Activated T-cell treated with anti-CD3 and anti-CD28 coated beads, Interleukin-2, amount 50 U/mL, for 4 hours (primary cell): ENCODE measurements at places on chromosomes 7 and 10. TPM values are rescaled to one million over a fixed set of nuclear protein-coding genes. Genes with fewer than 3 reads are reported as not detected.

DNA sequence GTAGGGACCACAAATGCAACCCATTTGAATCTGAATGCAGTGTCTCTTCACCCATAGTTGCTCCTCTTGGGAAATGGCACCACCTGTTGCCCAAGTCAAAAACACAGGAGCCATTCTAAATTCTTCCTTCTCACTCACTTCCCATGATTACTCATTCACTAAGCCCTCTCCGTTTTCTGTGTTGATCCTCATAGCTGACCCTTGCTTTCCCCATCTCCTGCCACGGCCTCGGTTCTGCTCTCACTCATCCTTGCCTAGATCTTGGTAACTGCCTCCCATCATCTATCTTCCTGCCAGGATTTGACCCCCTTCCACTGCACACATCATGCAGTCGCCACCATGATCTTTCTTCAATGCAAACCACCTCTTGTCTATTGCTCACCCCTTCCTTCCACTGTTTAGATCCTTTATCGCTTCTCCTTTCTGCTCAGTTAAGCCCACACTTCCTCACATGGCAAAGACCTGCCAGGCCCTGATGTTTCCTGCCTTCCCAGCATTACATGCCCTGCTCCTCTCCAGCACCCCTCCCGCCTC lies 19.0 kb upstream of the CPN1 start:
- no peak for DNase-seq

ERVW-1 gene
- total RNA-seq: not detected

- DNase-seq: no peak
These were observed 789.0 kb downstream of the PHTF2 start for GRCh38 chr7:78587443-78588044.

DNA sequence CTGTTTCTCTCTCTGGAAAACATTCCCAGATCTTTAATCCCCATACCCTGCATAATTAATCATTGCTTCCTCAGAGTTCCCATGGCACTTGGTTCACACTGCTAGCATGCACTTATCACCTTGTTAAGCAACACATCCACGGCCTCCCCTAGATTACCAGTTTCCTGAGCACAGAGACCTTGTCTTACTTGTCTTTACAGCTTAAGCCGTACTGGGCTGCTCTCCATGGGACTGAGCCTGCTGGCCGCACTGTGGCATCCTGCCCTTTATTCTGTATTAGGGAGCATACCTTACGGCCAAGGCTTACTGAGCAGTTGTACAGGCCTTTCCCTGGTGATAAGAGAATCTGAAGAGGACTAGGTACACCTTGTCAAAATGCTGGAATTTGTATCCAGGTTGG lies 190.2 kb downstream of the REEP3 start:
- no peak for DNase-seq

DNA sequence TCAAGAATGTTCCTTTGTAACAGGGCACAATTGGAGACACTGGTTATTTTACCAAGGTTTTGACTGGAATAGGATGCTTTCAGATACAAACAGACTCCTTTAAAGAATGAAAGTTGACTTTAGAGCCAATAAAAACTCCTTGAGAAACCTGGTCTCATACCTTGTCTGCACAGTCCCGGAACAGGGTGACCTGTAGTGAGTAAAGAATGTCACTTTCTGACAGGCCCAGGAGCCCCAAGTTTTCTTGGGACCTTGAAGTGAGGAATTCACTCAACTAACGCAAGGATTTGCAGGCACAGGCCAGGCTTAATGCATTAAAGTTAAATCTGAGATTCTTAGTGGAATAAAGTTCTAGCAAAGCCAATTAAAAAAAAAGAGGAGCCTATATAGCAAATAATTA lies 11.5 kb upstream of the GARS1 start:
- no peak for DNase-seq

GOLGA7B gene
- total RNA-seq: 0.30 TPM

GRCh38 chr7:47320296-47320695 lies 261.6 kb downstream of the TNS3 start:
- no peak for DNase-seq

GRCh38 chr10:58026036-58026435 lies 241.7 kb downstream of the IPMK start:
- no peak for DNase-seq

- no peak for DNase-seq
These were observed 16.8 kb downstream of the OCM2 start for GRCh38 chr7:97973206-97973658.

DNA sequence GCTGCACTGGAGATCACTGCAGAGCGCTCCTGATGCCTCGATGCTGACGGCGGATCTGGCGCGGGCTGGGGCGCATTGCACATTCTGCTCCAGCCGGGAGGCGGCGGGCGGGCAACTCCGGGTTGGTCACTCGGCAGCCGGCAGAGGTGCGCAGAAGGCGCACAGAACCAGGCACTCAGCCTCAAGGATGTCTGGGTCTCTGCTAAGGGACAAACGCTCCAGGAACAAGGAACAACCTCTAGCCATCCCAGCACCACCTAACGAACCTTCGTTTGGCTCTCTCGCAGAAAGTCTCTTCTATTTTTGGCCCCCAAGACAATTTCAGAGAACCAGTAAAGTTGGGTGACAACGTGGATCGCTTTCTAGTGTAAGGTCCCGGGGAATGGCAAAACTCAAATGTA lies 254.6 kb downstream of the OTUD1 start:
- DNase-seq: no peak

ETV1 gene
- total RNA-seq: 0.16 TPM

GRCh38 chr10:123807444-123808035 lies 84.1 kb downstream of the CPXM2 start:
- no peak for DNase-seq

- DNase-seq: no peak
These were observed 97.1 kb upstream of the ARID5B start for GRCh38 chr10:61804414-61804813.

GDF2 gene
- not detected for total RNA-seq

- DNase-seq: no peak
These were observed 49.7 kb upstream of the ADCY1 start for GRCh38 chr7:45524445-45524844.

GRCh38 chr7:118606602-118607001 lies 382.1 kb downstream of the ANKRD7 start:
- DNase-seq: no peak

GRCh38 chr10:18498998-18499397 lies 152.4 kb downstream of the NSUN6 start:
- no peak for DNase-seq

SLC35G1 gene
- 4.4 TPM for total RNA-seq

DNA sequence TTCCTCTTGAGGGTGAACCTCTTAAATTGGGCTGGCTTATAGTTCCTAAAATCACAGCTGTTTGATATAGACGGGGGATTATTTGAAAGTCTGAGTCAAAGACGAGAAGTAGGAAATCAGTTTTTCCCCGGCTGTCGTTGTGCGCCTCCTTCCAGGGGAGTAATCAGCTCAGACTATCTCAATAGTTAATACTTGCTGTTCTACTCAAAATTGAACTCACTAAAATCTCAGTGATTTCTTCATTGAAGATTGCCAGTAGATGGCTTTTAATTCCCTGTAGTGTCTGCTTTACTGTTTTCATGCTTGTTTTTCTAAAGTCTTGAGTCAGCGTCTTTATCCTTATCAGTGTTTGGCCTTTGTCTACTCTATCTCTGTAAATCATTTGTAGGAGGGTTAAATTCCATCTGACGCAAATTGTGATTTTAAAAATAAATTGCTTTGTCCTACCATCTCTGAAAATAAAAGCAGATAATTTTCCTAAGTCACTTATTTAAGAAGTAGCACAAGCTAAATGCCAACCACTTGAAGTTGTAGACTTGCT lies 47.3 kb downstream of the CNNM2 start:
- DNase-seq: no peak

- DNase-seq: no peak
These were observed 59.6 kb upstream of the CDK13 start for GRCh38 chr7:39890411-39890810.

- peak; percentile 21 for DNase-seq
These were observed 109.6 kb downstream of the WNT2 start for GRCh38 chr7:117212969-117213877.

DNA sequence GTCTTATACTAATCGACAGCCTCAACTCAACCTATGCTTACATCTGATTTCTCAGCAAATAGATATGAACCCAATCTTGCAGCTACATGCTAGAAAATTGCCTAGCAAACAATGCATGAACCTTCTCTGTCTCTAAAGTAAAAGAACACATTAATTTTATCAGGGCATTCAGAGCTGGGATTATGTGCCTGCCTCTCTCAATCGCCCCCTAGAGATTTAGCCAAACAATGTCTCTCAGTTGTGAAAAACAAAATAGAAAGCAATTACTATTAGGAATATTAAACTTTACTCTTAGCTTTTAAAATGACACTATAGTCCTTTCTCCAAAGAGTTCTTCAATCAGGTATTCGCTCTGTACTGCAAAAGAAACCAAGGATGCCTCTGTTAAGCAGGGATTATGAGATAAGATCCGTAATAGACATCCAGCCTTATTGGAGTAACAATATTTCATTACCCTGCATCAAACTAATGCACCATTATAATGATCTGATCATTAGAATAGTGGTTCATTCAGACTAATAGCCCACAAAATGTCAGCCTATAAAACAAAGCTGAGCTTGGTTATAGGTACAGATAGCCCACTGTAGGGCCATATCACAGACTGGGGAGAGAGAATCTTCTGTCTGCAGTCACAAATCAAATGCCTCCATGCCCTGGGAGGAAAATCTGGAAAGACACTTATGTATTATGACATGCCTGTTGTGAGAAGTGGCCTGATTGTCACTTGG lies 736.9 kb downstream of the PARD3 start:
- no peak for DNase-seq

CRHR2 gene
- total RNA-seq: not detected

DNA sequence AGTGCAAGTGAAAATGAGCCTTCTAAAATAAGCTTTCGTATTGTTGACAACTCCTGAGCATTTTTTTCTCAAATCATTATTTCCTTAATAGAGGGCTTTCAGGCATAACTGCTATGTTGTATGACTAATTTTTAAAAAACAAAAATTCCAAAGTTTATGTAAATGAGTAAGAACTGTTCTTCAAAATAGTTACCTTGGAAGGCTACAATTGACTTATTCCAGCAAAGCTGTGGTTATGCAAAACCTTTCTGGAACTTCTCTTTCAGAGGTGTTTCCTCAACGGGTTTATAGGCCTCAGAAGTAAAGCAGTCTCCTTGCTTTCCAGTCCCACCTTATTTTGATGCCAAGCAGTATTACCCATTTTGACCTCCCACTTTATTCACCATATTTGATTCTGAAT lies 2.5 kb downstream of the SLC25A28 start:
- DNase-seq: no peak

DNA sequence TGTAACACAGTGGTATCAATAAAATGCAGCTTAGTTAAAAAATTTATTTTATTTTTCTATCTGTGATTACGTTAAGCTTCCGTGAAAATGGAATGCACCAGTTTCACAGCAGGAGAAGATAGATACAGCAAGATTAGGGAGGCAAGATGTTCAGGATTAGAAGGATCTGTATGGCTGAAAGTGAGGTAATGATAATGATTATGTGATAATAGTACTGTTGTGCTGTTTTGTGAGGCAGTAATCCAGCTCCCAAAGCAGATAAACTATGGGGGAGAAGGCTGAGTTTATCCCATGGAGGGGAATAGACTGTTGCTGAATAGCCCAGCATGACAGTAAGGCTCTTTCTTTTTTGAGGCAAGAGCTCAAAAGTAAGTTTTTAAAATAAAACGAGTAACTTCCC lies 216.1 kb upstream of the PRPS1L1 start:
- DNase-seq: no peak

GRCh38 chr10:17548770-17549169 lies 68.4 kb downstream of the HACD1 start:
- no peak for DNase-seq

DNA sequence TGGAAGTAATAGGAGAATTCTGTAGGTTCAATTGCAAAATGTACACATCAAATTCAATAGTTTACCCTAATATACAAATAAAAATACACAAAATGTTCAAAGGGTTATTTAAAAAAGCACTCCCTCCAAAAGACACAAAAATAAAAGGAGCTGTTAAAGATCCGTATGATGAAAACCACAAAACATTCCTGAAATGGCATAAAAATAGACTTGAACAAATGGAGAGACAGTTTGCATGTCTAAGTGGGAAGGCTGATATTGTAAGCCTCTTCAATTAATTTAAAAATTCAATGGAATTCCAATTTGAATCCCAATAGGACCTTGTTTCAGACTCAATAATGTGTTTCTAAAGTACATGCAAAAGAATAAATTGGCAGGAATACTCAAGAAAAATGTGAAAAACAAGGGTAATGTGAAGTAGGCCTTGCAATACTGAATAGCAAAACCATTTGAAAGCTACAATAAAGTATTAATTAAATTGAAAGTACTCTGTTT lies 38.0 kb upstream of the INSYN2A start:
- DNase-seq: no peak

FFAR4 gene
- total RNA-seq: not detected

CLIP2 gene
- 1.2 TPM for total RNA-seq

MKX gene
- total RNA-seq: 0.95 TPM

GRCh38 chr10:56298941-56299340 lies 62.1 kb downstream of the ZWINT start:
- no peak for DNase-seq

- no peak for DNase-seq
These were observed 323.0 kb downstream of the PARD3 start for GRCh38 chr10:34492081-34492480.

PGAM2 gene
- not detected for total RNA-seq

GRM3 gene
- not detected for total RNA-seq

- DNase-seq: no peak
These were observed 102.5 kb downstream of the TRIL start for GRCh38 chr7:28855538-28856217.

ABCC2 gene
- 1.3 TPM for total RNA-seq

GRCh38 chr7:41579961-41580935 lies 122.6 kb downstream of the INHBA start:
- DNase-seq: no peak

DNA sequence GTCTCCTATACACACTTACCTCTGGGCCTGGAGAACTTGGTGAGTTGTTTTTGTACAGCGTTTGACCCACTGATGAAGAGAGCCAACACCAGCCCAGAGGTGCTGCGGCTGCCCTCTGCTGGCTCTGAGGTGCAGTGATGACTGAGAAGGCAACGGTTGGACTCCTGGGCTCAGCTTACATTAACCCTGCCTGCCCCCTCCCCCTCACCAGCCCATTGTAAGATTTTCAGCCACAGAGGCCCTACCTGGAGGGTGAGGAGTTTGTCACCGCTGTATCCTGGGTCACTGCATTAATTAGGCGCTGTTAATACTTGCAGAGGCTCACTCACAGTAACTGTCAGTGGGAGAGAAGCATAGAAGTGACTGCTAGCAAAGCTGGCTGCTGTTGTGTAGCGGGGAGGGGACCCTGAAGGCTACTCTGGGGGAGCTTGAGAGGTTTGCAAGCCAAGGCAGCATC lies 19.0 kb upstream of the ANKRD2 start:
- peak; percentile 57 for DNase-seq

TNS3 gene
- total RNA-seq: 3.4 TPM

DNA sequence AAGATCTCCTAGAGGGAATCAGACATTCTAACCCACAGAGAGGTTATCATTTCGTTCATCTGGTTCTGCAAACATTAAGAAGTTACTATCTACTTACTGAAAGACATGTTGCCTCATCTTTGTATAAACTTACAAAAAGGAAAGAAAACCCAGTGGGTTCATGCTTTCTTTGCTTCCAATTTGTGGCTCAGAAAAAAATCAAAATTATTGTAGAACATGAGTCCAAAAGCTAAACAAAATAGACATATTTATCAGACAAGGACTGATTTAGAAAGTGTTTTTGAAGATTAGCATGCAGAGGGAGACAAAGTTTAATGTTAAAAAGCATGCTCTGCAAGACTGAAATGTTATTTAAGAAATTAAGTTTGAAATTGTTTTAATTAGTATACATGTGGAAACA lies 123.1 kb downstream of the MBL2 start:
- DNase-seq: no peak

VAX1 gene
- total RNA-seq: not detected

GRCh38 chr7:142642316-142642715 lies 107.0 kb upstream of the PRSS1 start:
- no peak for DNase-seq
